ENCODE measurements at places on chromosomes 6 and 20.
A peak's percentile ranks its signal among the peaks of the same experiment; 100 is the strongest.

- no peak for DNase-seq
Measured at GRCh38 chr20:57195469-57196100, 70.9 kb downstream of the BMP7 start.

GRCh38 chr20:50267041-50267865 lies 76.6 kb downstream of the CEBPB start:
- no peak for DNase-seq

GRCh38 chr6:148723484-148723883 lies 23.3 kb upstream of the UST start:
- DNase-seq = no peak

GRCh38 chr6:35496841-35497570 lies at the start of gene TEAD3:
Gene TEAD3, minus strand, starts transcription at chr6:35497079.
- peak; percentile 87 for DNase-seq

DNA sequence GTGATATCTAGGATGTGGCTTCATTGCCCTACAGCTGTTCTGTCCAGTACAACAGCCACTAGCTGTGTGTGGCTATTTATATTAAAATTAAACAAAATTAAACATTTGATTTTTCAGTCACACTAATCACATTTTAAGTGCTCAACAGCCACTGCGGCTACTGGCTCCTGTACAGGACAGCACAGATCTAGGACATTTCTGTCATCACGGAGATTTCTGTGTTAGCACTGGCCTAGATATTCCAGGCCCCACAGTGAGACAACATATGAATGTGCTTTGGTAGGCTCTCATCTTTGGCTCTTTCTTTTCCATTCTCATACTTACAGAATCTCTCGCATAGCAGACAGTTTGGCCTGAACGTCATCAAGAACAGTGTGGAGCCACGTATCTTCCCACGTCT lies 48.4 kb upstream of the ZBTB24 start:
- DNase-seq = no peak

GRCh38 chr6:21033084-21033483 lies 498.8 kb downstream of the CDKAL1 start:
- no peak for DNase-seq

GRCh38 chr6:92297101-92297500 lies 1122.3 kb downstream of the EPHA7 start:
- no peak for DNase-seq

GRCh38 chr6:111874025-111874415 lies 768 bp upstream of the FYN start:
- no peak for DNase-seq

GRCh38 chr6:15673666-15674065 lies 10.8 kb upstream of the DTNBP1 start:
- no peak for DNase-seq

GRCh38 chr20:22795433-22795832 lies 211.1 kb upstream of the FOXA2 start:
- DNase-seq = no peak

- no peak for DNase-seq
Measured at GRCh38 chr6:144335311-144335861, 50.3 kb downstream of the UTRN start.

- no peak for DNase-seq
Measured at GRCh38 chr20:14696937-14697336, 359.5 kb upstream of the FLRT3 start.

GRCh38 chr20:3105256-3106137 lies 21.0 kb upstream of the AVP start:
- DNase-seq = no peak

GRCh38 chr20:58618351-58619076 lies 32.6 kb upstream of the STX16 start:
- no peak for DNase-seq

DNA sequence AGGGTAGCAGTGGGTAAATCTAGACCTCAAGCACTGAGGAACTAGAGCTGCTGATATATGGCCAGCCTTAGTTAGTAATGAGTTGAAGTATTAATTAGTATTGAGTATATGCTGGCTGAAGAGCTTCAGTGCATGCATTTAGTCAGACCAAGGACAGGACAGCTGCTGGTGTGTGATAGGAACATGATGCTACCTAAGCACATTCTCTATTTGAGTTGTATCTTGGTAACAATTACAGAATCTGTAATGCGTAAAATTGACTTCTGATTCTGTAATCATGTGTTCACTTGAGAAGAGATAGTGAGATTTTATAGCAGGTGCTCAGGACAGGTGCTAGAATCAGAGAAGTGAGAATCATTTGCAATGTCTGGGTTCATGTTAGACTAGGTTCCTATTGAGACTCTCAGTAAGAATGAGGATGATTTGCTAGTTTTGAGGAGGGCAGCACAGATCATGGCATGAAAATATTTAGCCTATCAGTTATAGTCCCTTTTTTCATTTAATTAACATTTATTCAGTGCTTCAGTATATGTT lies 369.4 kb upstream of the HS3ST5 start:
- no peak for DNase-seq

DNA sequence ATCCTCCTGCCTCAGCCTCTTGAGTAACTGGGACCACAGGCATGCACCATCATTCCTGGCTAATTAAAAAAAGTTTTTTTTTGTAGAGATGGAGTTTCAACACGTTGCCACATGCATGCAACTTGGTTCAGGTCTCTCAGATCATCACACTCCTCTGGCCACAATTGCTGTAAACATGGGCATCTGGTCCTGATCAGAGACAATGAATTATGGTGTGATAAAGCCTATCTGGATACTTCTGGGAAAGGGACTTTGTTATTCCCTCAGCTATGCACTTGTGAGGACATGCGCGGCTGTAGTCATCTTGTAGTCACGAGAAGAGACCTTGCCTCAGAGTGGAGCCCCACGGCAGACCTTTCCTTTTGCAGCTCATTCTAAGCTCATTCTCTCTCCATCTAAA lies 210.9 kb upstream of the ZFP64 start:
- no peak for DNase-seq

DNA sequence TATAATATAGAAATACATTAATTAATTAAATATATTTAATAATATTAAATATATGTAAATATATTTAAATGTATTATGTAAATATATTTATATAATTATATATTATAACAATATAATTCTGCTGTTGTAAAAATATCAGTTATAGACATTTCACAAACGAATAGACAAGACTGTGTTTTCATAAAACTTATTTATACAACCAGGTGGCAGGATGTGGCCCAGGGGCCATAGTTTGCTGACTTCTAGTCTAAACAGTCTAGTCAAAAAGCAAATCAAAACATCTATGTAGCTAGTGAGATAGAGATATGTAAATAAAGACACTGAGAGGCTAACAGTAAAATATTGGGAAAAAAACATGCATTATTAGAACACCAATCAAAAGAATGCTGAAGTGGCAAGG lies 136.4 kb downstream of the TBXT start:
- no peak for DNase-seq

DNA sequence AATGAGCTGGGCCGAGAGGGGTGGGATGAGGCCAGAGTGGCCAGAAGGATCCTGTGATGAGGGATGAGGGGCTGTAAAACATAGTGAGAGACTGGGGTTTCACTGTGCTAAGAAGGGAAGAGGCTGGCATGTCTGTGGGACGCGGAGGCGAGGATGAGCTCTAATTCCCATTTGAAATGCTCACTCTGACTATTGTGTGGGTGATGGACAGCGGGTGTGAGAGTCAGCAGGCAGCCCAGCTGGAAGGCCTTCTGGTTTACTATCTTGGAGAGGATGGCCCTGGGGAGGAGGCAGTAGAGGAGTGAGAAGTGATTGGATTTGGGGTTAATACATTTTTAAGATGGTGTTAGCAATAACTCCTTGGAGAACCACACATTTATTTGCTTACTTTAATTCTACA lies 9.5 kb upstream of the MICA start:
- no peak for DNase-seq

- DNase-seq = peak; percentile 97
Measured at GRCh38 chr6:31729979-31730630, 1.0 kb upstream of the DDAH2 start.

DNA sequence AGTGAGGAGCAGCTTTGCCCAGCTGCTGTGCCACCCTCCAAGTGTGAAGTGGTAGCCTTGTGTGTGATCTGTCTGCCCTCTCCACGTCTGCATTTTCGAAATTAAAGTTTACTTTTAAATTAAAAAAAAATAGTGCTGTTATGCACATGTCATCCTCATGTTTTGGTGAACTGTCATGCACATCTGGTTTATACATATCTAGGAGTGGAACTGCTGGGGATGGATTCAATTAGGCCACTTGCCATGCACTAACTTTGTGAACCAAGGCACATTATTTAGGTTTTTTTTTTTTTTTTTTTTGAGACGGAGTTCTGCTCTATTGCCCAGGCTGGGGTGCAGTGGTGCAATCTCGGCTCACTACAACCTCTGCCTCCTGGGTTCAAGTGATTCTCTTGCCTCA lies 3.6 kb downstream of the GTSF1L start:
- DNase-seq = no peak

DNA sequence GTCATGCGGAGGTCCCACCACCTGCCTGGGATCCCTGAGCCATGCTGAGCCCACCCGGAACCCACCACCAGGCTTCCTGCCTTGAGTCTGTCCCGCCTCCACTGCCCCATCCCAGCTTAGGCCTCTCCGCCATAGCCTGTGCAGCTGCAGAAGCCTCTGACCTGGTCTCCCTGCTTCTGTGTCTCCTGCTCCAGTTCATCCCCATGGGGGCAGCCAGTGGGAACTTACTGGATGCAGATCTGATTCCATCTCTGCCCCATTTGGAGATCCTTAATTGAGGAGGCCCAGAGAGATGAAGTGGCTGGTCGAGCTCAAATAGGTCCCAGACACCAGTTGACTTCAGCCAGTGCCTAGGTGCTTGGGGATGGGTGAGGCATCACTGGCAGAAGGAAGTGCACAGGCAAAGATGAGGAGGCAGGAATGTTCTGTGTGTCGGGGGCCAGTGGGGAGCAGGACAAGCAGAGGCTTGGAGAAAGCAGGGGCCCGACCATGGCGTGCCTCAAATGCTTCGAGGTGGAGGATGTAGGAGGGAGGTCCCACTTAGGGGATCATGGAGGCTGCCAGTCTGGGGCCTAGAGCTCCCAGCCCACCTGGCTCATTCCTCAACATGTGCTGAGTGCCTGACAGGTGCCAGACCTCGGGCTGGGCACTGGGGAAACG lies 112.8 kb downstream of the TOX2 start:
- no peak for DNase-seq

- DNase-seq = no peak
Measured at GRCh38 chr20:42336576-42336975, 718.4 kb upstream of the CHD6 start.

DNA sequence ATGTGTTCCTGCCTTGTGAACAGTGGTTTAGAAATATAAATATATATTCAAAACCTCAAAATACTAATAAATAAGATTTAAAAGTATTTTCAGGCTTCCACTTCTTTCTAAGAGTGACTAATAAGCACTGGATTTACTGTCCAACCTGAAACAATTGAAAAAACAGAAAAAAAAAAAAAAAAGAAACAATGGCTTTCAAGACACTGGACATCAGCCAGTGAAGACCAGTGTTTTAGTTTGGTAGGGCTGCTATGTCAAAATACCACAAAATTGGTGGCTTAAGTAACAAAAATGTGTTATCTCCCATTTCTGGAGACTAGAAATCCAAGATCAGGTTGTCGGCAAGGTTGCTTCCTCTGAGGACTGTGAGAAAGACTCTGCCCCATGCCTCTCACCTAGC lies 101.4 kb upstream of the PDE7B start:
- no peak for DNase-seq

GRCh38 chr6:67608099-67608749 lies 1026.9 kb upstream of the ADGRB3 start:
- DNase-seq = no peak

DNA sequence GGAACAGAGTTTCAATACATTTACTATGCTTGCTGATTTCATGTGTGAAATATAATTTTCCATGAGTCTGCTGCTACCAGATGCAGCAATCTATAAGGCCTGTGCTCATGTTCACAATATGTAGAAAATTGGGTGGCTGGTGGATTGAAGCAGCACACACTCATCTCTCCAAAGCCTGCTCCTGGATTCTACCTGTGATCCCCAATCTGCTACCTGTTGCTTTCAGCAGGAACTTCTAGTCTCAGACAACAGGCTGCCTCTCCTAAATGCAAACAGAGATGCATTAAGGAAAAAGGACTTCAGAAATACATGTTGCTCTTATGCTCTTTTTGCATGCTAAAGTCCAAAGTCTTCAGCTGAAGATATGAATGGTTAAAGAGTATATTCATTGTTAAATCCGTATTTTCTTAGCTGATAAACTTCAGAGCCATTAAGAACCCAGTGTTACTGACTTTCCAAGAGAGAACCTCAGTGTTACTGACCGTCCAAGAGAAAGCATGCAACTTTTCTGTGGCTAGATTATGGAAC lies 30.9 kb upstream of the MCM9 start:
- DNase-seq = no peak

GRCh38 chr6:2895072-2895471 lies 8.0 kb downstream of the SERPINB9 start:
- no peak for DNase-seq

DNA sequence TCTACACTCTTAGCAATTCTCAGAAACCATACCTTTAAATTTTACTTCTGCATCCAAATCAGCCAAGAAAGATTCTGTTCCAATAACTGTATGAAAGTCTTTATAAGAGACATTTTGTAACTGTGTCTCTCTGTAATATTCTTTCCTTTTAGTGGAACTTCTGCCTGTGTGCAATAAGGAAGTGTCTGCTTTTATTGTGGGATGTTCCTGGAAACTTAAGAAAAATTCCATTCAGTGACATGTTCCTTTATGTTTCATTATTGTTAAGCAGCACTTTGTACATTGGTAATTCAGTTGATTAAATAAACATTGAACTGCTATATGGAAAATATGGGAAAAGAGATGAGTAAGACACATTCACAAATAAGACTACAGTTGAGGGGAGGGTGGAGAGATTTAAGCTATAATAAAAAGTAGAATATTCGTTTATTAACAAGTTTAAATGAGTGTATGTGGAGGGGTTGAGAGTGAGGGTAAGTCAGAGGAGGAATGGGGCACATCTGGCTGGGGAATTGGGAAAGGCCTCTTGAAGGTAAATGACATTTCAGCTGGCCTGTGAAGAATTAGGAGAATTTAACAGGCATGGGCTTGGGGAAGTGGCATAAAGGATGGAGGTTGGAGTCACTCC lies 11.9 kb downstream of the NUS1 start:
- DNase-seq = no peak

DNA sequence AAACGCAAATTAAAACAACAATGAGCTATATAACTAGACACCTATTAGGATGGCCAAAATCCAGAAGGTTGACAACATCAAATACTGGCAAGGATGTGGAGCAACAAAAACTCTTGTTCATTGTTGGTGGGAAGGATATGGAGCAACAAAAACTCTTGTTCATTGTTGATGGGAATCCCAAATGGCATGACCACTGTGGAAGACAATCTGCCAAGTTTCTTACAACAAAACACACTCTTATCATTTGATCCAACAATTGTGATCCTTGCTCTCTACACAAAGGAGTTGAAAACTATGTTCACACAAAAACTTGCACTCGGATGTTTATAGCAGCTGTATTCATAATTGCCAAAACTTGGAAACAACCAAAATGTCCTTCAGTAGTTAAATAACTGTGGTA lies 61.8 kb upstream of the LAMA2 start:
- DNase-seq = no peak

GRCh38 chr6:125751334-125751916 lies 2.0 kb downstream of the HEY2 start:
- no peak for DNase-seq

All from left forelimb (tissue), 1 donor.